ENCODE measurements at places on chromosomes 1 and 21. TPM values are rescaled to one million over a fixed set of nuclear protein-coding genes. Genes with fewer than 3 reads are reported as not detected.

- DNase-seq: no peak
Observed at GRCh38 chr1:205204552-205204951, 7.0 kb downstream of the DSTYK start.

The LINGO4 gene
- 0.05 TPM for polyA plus RNA-seq

DNA sequence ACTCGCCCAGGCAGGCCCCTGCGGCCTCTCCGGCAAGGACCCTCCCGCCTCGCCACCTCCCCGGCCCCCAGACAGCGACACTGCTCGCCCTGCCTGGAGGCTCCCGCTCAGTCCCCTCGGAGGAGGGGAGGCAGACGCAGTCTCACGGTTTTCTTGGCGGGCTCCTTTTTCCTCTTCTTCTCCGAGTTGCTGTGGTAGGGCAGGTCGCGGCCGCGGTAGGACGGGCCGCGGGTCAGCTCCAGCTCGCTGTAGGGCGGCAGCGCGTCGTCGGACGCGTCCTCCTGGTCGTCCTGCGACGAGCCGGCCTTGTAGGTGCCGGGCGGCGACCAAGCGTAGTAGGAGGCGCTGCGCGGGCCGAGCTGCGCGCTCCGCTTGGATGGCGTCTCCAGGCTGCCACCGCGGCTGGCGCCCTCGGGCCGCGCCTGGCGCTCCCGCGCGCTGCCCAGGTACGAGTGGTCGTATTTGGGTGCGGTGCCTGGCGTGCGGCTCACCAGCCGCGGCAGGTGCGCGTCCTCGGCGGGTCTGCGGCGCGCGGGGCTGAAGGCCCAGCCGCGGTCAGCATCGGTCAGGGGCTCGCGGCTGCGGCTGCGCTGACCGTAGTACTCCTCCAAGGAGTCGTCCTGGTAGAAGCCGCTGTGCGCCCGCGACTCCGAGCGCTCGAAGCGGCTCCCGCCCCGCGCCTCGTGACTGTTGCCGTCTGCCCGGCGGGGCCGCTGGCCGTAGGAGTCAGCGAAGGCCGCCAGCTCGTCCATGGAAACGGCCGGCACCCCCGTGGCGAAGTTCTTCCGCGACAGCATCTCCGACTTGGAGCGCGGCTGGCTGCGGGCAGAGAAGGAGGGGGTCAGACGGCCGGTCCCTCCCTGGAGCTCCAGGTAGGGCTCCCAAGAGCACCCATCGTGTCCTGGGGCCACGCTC lies 44.8 kb upstream of the TADA1 start:
- DNase-seq: no peak

The MYOG gene
- not detected for polyA plus RNA-seq

GRCh38 chr21:43775795-43776430 lies at the start of gene CSTB:
CSTB (minus strand) TSS chr21:43776308; CDS start chr21:43776269, 39 bp downstream.
- DNase-seq: peak; percentile 78

- DNase-seq: no peak
Observed at GRCh38 chr1:48462716-48463302, 9.2 kb downstream of the SPATA6 start.

GRCh38 chr1:248858891-248859889 lies at the start of gene ZNF692:
ZNF692 (minus strand) TSS chr1:248859085; CDS start chr1:248858309, 776 bp downstream.
- DNase-seq: peak; percentile 95

DNA sequence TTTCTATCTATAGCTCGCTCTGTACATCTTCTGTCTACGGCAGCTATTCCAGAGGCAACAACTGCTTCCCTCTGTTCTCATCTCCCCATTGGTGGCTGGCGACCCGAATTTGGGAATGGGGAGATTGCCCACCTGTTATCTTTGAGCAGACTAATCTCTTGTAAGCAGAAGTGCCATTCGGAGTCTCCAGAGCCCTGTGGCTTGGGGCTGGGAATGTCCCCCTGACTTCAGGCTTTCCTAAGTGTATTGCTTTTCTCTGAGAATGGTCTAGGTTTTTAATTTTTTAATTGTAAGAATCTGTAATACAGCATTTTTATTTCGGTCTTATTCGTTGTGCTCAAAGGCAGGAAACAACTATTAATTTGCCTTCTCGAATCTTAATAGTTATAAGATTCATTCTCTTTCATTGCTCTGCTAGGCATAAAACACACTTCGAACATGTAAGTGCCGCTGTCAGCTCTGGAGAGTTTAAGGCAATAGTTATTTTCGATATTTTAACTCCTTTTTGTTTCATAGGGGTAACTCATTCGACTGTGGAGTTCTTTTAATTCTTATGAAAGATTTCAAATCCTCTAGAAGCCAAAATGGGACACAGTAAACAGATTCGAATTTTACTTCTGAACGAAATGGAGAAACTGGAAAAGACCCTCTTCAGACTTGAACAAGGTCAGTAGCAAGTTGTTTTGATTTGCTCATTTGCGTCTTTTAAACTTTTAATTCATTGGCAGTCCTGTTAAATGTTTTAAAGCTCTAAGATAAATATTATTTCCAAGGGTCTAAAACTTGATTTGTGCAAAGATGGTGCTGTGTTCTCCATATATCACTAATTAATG lies 514 bp downstream of the AGL start:
- no peak for DNase-seq

The TRIM17 gene
- 2.3 TPM for polyA plus RNA-seq

GRCh38 chr1:164644268-164644667 lies 85.3 kb downstream of the PBX1 start:
- DNase-seq: no peak

The CD2 gene
- polyA plus RNA-seq: 0.33 TPM

GRCh38 chr1:6345009-6345408 lies 48.6 kb downstream of the ACOT7 start:
- no peak for DNase-seq

The AK5 gene
- 0.84 TPM for polyA plus RNA-seq

DNA sequence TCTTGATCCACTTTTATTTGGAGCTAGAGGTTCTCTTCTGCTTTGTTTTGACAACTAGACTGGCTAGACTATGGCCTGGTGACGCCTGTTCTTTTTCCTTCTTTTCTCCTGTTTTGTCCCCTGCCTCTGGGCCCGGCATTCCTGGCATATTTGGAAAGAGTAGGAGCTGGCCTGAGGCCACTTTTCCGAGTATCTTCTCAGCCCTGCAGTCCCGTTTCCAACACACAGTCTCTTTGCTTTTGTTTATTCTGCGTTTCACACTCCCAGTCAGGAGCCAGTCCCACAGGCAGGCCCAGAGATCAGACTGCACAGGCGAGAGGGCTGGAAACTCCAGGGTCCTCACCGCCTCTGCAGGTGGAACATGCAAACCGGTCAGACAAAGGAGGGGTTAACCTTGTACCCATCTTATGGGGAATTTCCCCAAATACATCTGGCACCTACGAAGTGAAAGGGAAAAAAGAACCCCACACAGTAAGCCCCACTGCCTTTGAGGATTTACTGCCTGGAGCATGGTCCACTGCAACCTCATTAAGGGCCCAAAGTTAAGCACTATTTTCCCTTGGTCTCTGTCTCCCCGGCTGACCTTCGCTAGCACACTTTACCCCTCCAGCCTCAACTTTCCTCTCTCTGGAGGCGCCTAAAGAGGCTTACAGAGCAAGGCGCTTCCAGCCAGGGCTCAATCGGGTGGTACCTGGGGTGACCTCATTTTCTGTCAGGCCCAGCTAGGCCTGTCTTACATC lies 141.1 kb downstream of the TOMM20 start:
- peak; percentile 80 for DNase-seq

GRCh38 chr1:56068908-56069307 lies 510.5 kb downstream of the PLPP3 start:
- DNase-seq: no peak

The FAM78B gene
- polyA plus RNA-seq: 1.4 TPM

The PMF1 gene
- polyA plus RNA-seq: 76.0 TPM

GRCh38 chr1:230074270-230074669 lies 7.2 kb downstream of the GALNT2 start:
- no peak for DNase-seq

GRCh38 chr1:20361401-20361800 lies 70.7 kb downstream of the VWA5B1 start:
- no peak for DNase-seq

DNA sequence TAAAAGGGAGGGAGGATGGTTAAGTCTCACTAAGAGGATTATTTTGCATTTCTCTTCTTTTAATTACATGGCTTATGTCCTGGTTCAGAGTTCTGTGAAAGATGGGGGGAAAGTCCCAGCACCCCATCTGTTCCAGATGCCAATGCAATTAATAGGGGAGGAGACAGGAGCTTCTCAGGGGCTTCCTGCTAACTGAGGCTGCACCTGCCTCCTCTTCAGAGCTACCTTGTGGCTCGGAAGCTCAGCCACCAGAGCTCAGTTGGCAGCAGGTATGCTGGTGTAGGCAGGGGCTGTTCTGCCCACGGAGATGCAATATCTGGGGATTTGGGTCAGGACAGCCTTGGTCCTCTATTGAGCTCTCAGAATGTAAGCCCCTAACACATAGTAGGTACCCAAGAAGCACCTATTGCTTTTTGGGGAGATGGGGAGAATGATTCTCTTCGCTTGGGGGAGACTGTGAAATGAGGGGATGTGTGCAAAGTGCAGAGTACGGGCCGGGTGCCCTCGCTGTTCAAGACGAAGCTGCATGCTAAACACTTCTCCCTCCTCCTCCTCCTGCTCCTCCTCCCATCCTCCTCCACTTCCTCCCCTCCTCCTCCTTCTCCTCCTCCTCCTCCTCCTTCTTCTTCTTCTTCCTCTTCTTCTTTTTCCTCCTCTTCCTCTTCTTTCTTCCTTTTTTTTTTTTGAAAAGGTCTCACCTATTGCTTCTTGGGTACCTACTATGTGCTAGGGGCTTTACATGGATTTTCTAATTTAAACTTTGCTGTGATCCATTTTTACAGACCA lies 279.0 kb downstream of the PTPRU start:
- no peak for DNase-seq

DNA sequence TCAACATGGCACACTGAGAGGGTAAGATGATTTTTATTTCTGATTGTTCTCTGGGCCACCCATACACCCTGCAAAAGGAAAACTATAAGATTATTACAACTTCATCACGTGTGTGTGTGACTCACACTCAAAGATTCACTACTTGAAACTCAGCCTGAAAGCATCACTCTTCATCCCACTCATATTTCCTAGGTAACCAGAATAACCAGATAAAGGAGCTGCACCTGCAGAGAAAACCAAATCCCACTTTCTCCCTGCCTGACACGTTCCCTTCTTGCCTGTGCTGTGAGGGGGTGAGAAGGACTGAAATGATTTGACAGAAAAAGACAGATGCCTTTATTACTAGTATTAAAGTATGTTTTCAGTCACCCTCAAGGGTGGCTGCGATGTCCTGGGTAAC lies 131.6 kb downstream of the TGFBR3 start:
- no peak for DNase-seq

The NLRP3 gene
- 1.1 TPM for polyA plus RNA-seq

DNA sequence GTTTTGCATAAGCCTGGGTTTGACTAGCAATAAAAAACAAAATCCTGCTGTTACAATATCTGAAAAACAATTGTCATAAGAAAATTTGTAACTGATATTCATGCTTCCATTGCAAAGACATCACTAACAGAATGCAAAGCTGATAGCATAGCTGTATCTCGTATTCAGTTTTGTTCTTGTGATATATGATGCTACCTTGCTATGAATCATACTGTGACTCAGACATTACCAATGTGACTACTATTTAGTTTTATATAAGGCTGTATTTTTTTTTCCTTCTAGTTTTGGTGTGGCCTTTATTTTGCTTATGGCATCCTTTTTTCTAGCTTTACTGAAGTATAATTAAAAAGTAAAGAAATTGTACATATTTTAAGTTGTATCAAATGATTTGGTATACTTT lies 1381.8 kb downstream of the MRPL39 start:
- no peak for DNase-seq

GRCh38 chr1:218718206-218718605 lies 373.1 kb downstream of the TGFB2 start:
- DNase-seq: no peak

The ANKRD35 gene
- 4.5 TPM for polyA plus RNA-seq

GRCh38 chr1:30012455-30013440 lies 710.6 kb downstream of the MATN1 start:
- no peak for DNase-seq

DNA sequence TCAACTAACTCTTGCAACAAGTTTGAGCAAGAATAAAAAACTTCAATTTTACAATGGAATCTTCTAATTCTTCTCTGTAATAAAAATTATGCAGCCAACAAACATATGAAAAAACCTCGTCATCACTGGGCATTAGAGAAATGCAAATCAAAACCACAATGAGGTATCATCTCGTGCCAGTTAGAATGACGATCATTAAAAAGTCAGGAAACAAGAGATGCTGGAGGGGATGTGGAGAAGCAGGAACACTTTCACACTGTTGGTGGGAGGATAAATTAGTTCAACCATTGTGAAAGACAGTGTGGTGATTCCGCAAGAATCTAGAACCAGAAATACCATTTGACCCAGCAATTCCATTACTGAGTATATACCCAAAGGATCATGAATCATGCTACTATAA lies 327.5 kb upstream of the LYPLAL1 start:
- DNase-seq: no peak

DNA sequence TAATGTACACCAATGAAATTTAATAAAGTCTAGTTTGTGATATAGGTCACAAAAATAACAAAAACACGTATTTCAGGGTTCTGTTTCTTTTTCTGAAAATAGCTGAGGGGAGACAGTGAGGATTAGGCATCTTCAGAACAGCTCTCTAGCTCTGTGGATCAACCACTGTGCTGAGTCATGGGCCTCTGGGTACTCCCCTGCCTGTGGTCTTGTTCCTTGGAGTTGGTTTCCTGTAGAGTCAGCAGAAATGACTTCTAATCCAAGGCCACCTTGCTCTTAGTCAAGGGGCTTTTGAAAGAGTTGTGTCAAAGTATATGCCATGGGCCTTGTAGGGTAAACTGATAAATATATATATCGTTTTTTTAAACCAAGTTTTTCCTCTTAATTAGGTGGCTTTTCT lies 141.8 kb upstream of the ZRANB2 start:
- no peak for DNase-seq

- DNase-seq: no peak
Observed at GRCh38 chr1:228058172-228058948, 24.1 kb upstream of the ARF1 start.

DNA sequence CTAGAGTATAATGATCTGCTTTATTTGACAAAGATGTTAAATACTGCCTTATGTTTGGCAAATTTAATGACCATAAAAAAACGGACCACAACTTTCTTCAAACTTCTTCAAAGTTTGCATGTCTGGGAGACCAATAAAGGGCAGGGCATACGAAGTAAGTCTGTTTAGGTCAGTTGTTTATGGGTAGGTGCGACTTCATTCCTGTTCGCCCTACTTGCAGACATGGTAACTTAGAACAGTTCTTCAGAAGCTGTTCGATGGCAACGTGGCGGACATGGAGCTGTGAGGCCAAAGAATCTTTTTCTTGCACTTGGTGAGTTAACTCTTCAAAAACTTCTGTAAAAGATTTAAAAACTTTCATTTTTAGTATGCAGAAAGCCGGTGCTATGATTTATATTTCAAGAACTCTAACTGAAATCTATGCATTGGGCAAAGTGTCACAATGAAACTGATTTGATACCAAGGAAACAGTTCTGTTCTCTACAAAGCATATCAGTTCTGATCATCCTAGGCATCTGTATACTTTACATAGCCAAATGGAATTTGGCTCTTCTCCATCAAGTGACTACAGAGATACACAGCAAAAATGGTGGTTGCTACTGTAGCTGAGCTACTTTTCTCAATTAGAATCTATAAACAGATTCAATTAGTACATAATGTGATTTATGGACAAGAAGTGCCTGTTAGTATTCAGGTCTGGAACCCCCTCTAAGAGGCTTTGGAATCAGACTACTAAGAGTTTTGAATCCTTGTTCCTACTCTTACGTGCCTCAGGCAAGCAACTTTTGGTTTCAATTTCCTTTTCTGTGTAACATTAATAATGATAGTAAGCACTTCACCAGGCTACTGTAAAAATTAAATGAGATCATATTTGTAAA lies 25.7 kb downstream of the C21orf91 start:
- no peak for DNase-seq

GRCh38 chr1:172135076-172135672 lies 285.3 kb upstream of the C1orf105 start:
- DNase-seq: no peak

The IKBKE gene
- 6.6 TPM for polyA plus RNA-seq

- no peak for DNase-seq
Observed at GRCh38 chr1:53431805-53432565, 27.2 kb upstream of the DMRTB1 start.

Measured in right lung (tissue), 10 donors.